Fibroblast of skin of right biceps (primary cell): ENCODE measurements at places on chromosomes 13 and 19.

GRCh38 chr19:4140237-4140711, 13.2 kb upstream of the CREB3L3 start:
- DNase-seq, result peak; percentile 63

GRCh38 chr13:113758651-113759524, at the start of gene TMEM255B:
TMEM255B (plus strand) TSS chr13:113759226; CDS start chr13:113759270, 44 bp downstream.
- DNase-seq, result peak; percentile 69

- DNase-seq, result no peak
Measured at GRCh38 chr13:113881614-113882266, 17.9 kb upstream of the GAS6 start.

GRCh38 chr19:57342582-57342981, 8.5 kb upstream of the ZNF304 start:
- no peak for DNase-seq

GRCh38 chr13:111395511-111396393, 75.3 kb downstream of the TEX29 start:
- no peak for DNase-seq

DNA sequence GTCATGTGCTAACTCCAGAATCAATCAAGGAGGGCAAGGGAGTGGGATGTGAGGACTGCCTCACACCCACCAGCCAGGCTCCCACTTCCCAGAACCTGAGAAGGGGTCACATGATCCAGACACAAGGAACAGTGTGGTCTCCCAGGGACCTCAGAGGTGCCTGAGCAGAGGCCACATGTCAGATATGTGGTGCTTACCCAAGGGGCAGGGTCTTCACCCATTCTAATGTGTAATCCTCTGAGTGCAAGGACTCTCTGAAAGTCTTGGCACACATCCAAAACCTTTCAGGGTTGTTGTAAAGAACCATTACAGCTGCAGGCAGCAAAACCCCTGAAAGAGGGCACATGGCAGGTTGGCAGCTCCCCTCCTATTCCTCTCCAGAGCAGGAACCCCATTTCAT, 656.6 kb downstream of the UQCRFS1 start:
- no peak for DNase-seq

- peak; percentile 36 for DNase-seq
Measured at GRCh38 chr19:18020212-18021085, 12.5 kb downstream of the ARRDC2 start.

- DNase-seq, result no peak
Measured at GRCh38 chr13:106474912-106475311, 60.5 kb downstream of the EFNB2 start.

GRCh38 chr19:58045411-58046050, 11.7 kb downstream of the ZSCAN1 start:
- no peak for DNase-seq

DNA sequence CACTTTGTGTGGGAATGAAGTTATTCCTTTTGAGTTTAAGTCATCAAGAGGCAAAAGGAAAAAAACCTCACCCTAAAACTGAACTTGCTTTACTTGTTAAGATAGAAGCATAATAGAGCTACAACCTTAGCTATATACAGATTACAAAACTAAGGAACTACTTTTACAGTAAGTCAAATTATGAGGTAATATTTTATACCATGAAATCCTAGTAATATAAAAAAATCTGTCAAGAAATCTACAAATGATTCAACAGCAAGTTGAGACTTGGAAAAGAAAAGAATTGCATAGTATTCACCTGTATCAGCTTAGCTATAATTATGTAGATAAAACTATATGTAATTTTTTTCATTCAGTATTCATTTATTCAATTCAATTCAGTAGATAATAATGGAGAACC, 335.3 kb downstream of the KLF5 start:
- no peak for DNase-seq

DNA sequence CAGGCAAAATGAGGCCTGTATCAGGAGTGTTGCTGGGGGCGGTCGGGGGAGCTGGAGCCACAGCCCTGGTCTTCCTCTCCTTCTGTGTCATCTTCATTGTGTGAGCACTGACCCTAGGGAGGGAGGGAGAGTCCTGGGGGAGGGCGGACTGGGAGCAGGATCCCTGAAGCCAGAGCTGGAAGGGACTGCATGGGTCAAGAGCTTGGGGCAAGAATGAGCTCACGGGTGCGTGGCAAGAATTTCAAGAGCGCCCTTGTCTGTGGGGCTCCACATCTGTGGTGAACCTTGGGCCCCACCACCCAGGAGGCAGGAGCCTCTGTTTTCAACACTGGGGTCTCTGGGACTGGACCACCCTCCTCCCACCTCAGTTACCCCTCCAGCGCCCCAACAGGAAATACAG, 4.7 kb downstream of the SIGLEC7 start:
- no peak for DNase-seq

DNA sequence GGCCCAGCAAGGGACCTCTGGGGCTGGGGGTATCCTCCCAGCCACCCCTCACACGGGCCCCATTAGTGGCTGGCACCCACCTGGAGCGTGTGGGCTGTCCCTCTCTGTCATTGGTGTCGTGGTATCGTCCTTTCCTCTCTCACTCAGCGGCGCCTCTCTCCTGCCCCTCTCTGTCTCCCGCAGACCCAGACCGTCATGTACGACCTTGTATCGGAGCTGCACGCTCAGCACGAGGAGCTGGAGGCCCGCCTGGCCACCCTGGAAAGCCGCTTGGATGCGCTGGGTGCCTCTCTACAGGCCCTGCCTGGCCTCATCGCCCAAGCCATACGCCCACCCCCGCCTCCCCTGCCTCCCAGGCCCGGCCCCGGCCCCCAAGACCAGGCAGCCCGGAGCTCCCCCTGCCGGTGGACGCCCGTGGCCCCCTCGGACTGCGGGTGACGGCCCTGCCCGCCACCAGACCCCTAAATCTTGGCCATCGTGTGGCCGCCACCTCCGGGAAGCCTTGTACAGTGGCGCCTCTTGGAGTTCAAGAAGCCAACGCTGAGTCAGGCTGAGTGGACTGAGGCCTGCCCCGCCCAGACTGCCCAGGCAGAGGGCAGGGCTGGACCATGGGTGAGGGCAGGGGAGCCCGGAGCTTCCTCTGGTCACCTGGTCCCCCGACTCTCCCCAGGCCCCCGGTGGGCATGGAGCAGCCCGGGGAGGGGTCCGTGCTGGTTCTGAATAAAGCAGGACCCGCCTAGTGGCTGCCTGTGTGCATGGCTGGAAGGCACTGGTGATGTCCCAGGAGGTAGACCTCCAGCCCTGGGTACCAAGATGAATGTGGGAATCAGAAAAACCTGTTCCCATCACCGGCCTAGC, 9.8 kb upstream of the ARRDC2 start:
- DNase-seq, result no peak

DNA sequence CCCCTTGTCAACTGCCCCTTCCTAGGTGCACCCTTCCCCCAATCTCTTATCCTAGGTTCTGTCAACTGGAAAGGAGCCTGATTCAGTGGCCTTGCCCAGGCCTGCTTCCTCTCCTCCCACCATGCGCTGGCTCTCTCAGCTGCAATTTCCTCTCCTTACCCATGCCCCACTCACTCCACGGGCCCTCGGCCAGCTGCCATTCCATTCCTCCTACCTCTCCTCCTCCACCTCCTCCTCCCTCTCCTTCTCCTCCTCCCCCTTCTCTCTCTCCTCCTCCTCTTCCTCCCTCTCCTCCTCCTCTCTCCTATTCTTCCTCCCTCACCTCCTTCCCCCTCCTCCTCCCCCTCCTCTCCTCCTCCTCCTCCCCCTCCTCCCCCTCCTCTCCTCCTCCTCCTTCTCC, 9.6 kb upstream of the TIMM44 start:
- DNase-seq, result peak; percentile 40

DNA sequence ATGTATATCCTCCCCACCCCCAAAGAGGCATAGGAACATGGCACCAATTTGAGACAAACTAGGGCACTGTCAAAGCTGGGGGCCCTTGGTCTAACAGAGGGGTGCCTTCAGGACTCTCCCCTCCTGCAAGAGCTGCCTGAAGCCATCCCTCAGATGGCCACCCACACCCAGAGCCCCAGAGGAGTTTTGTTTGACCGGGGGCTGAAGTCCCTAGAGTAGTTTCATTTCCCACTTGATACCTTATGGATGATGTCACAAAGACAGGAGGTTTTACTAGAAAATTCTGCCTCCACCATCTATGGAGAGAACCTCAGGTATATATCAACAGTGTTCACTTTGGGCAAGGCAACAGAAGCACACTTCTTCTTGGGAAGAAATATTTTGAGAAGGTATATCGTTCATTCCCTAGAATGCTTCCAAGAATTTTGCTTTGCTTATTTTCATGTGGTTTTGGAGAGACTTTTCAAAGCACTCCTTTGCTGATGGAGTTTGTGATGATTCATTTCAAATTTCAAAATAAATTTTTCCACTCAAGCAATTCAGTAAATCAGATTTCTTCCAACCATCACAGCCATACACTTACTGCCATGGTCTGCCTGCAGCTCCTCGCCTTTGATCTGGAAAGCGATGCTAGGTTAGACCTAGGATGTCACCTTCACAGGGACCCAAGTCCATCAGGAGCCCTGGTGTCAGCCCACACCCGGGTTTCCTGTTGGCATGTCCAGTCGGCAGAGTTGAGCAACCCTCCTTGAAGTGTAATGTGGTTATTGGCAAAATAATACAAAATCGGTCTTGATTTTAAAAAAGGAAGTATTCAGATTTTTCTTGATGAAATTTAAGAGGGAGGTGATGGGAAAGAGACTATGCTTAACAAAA, 207.0 kb downstream of the SHISA2 start:
- DNase-seq, result no peak

- peak; percentile 69 for DNase-seq
Measured at GRCh38 chr13:110455941-110456340, 105.6 kb downstream of the RAB20 start.

GRCh38 chr13:75393839-75394520, 88.0 kb downstream of the TBC1D4 start:
- DNase-seq, result no peak

DNA sequence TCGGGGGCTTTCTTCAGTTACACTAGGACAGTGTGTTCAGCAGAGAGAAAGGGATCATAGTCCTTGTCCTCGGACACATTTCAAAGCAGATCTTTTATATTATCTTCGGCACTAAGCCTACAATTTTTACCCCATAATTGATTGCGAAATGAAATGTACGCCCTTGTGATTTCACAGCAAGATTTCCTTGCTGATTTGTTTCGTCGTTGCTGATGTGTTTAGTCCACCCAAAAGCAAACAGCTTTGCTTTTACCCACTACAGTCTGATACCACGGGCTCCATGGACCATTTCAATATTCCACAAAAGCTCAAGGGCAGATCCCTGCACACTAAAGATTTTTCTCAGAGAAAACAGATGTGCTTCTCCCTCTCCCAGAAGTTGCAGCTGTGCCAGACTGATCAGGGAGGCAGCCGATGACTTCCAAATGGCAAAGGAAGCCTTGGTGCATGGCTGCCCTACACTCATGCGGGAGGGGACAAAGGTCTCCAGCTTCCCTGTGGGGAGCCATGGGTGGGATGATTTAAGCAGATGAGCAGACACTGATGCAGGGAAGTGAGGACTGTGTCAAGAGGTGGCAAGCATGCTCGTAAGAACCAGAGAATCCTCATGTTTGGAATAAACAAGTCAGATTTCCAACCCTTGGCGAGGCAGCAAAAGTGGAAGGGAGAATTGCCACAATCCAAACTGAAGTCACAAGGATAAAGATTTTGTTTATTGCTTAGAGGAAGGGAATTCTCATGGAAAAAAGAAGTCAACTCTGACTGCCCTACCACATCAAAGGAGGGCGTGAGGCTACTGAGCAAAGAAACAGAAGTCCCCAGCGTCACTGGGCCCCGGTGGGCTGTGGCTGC, 81.1 kb downstream of the STK24 start:
- peak; percentile 30 for DNase-seq

- peak; percentile 47 for DNase-seq
Measured at GRCh38 chr13:53848366-53848961, 819.9 kb downstream of the OLFM4 start.

- no peak for DNase-seq
Measured at GRCh38 chr13:95091755-95092154, 209.5 kb downstream of the ABCC4 start.

DNA sequence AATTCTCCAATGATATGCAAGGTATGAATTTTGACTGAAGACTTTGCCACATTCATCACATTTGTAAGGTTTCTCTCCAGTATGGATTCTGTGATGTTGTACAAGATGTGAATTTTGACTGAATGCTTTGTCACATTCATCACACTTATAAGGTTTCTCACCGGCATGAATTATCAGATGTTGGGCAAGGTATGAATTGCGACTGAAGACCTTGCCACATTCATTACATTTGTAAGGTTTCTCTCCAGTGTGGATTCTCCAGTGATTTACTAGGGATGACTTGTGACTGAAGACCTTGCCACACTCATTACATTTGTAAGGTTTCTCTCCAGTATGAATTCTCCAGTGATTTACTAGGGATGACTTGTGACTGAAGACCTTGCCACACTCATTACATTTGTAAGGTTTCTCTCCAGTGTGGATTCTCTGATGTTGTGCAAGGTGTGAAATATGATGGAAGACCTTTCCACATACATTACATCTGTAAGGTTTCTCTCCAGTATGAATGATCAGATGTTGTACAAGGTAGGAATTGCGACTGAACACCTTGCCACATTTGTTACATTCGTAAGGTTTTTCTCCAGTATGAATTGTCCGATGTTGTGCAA, 24.8 kb downstream of the ZNF83 start:
- DNase-seq, result no peak

- no peak for DNase-seq
Measured at GRCh38 chr13:36975172-36975571, 24.0 kb downstream of the ALG5 start.

- peak; percentile 40 for DNase-seq
Measured at GRCh38 chr13:50635504-50635903, 208.0 kb downstream of the DLEU7 start.

DNA sequence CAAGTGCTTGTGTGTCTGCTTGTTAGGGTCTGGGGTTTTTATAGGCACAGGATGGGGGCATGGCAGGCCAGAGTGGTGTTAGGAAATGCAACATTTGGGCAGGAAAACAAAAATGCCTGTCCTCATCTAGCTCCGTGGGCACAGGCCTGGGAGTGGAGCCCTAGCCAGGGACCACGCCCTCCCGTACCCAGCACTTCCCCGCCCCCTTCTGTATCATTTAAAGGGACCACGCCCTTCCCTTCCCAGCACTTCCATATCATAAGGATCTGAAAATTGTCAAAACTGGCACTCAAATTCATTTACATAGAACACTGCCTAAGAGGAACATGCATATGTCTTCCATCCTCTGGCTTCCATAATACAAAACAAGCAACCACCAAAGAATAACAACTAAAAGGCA, 185.8 kb downstream of the B3GLCT start:
- no peak for DNase-seq

- peak; percentile 17 for DNase-seq
Measured at GRCh38 chr13:27309967-27310598, 39.5 kb downstream of the RASL11A start.

- DNase-seq, result peak; percentile 90
Measured at GRCh38 chr13:23679220-23679619, 109.0 kb downstream of the TNFRSF19 start.

GRCh38 chr19:5585461-5586299, 17.9 kb upstream of the TINCR start:
- DNase-seq, result no peak

GRCh38 chr13:101572456-101572855, 120.0 kb downstream of the ITGBL1 start:
- peak; percentile 42 for DNase-seq

- no peak for DNase-seq
Measured at GRCh38 chr19:46603195-46603637, 2.1 kb downstream of the CALM3 start.

GRCh38 chr13:100549316-100549715, 39.3 kb downstream of the GGACT start:
- DNase-seq, result no peak

GRCh38 chr19:20371911-20372310, 193.7 kb downstream of the ZNF737 start:
- DNase-seq, result no peak
